ENCODE measurements at places on chromosomes 1 and 21.

DNA sequence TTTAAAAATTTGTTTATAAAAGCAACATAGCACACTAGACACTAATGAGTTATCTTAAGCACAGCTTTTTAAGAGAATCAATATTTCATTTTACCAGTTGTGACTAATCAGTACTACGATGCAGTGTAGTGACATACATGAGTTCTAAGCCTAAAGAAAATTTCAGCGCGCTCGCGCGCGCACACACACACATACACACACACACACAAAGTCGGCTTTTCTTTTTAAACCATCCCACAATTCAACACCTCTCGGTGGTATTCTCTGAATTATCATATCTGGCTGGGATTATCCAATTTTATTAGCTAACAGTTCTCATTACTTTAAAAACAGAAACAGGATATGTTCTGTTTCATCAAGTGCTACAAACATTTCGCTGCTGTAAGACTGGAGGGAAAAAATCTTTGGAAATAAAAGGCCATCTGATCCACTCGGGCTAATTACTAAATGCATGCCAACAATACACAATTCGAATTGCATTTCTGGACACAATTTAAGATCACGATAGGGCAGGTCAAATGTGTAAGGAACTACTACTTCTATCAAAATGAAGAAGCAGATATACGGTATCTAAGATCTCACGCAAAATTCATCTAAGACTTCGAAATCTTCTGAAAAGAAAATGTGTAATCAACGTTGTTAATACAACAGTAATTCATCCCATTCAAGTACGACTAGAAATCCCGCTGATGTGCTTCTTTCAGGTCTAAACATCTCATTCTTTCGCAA is 1.2 kb downstream of the TUT4 start:
- no peak for DNase-seq

DNA sequence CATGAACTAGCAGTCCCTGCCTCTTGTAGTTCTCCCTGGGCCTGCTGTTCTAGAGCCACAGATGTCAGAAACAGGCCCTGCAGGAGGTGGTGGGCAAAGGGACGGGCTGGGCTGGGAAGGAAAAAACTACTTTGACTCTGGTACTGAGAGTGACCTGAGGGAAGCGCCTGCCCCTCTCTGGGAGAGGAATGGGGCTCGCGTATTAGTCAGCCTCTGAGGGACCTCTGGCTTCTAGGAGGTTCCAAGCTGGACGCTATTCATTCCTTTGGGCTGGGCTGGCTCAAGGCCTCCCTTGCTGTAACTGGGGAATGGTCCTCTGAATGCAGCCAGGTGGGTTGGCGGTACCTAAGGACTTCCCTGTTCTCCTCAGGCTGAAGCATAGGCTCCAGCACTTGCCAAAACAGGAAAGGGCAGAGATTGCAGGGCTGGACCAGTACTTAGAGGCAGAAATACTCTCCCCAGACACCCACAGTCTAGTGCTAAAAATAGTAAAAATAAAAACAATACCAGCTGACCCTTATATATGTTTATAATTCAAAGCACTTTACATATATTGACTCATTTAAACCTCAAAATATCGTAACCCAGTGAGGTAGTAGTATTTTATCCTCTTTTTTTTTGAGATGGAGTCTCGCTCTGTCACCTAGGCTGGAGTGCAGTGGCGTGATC is 7.1 kb downstream of the POMGNT1 start:
- DNase-seq, result no peak

DNA sequence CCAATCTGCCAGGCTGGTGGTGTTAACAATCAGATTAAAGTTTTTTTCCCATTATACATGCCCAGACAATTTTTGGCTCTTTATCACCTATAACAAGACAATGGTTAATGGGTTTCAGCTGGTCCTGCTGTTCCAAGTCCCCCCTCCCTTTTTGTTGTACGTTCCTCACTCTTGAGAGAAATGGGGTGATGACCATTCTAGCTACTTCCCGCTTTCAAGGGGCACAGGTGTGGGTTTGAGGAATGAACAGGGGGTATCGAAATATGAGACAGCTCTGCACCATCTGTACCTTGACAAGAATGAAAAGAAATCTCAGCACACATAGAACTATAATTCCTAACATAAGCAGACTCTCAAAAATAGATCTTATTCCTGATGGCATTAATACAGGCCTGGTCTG is 326.8 kb downstream of the PTPRU start:
- no peak for DNase-seq

DNA sequence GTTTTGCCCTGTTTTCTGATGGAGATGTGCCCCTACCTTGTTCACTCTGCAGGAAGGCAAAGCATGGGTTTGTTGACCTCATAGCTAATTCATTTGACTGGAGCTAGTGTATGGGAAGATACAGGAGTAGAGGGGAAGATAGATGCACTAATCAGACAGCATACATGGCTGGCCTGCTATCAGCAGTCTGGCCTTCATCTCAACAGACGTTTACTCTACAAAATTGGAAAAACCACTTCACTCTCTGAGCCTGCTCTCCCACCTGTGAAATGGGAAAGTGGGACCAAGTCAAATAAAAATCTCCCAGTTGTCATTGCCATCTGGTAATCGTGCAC is 235.2 kb upstream of the RAB4A start:
- DNase-seq, result no peak

DNA sequence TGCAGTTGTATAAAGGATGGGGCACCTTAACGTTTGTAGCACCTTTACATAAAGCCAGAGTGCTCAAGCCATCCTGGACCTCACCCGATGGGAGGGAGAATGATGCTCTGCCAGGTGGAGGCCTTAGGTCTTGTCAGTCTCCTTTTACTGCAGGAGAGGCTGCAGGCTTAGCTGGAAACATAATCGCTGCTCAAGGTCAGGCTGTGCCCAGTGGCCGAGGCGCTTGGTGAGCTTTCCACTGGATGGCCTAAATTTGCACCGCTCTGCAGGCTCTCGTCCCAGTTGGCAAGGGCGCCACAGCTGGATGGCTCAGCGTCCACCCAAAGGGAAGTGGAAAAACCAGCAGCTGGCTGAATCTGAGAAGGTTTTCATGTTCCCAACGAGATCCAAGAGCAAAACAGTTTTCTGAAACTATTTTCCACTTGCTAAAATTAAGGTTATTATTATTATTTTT is 438.9 kb downstream of the CAMTA1 start:
- no peak for DNase-seq

DNA sequence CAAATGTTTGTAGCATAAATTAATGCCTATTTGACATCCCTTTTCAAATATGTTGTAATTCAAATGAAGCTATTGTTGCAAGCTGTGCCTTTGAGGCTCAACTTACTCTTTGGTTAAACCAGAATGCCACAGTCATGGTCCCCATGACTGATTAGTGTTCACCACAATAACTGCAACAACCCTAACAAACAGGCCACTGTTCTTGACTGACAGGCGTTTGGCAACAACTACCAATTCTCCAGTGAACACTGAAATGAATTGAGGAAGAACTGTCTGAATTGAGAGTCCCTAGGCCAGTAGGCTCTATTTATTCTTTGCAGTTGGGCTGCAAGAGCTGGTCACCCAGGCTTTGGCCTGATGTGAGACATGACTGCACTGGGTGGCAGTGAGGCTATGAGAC is 6.6 kb upstream of the TMEM167B start:
- no peak for DNase-seq

GRCh38 chr1:94661431-94661932 is 119.9 kb upstream of the F3 start:
- DNase-seq, result no peak

DNA sequence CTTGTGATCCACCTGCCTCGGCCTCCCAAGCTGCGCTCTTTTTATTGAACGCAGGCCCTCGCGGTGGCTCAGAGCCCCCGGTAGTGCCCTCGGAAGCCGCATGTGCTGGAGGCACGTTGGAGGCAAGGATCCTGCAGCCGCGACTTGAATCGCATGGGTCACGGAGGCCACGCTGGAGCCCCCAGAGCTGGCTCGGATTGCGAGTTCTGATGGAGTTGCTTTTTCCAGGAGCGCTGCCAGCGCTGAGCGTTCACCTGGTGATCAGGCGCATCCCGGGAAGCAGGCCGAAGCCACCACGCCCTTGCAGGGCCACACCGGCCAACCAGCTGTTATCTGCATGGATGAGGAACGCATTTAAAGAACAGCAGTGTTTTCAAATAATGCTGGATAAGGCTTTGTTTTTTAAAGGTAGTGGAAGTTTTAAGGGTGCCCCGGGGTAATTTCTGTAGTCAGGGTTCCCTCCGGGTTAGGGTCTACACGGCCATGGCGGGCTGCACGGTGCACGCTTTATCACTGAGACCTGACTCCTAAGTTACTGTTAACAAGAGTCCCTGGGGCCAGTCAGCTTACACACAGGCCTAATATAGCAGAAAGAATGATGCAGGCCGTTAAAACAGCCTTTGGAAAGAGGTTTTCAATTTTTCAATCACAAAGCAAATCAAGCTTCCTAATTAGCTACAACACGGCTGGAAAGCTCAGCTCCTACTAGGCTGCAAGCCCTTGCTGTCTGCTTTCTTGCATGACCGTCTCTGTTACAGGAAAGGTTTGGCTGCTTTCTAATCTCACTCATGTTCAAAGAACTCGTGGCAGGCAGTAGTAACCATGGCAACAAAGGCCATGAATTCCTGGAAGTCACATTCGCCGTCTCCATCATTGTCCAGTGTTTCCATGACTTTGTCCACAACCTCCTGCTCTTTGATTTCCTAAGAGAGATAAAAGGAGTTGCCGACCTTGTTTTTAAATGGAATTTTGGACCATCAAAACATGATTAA is 6.0 kb downstream of the S100B start:
- DNase-seq, result no peak

DNA sequence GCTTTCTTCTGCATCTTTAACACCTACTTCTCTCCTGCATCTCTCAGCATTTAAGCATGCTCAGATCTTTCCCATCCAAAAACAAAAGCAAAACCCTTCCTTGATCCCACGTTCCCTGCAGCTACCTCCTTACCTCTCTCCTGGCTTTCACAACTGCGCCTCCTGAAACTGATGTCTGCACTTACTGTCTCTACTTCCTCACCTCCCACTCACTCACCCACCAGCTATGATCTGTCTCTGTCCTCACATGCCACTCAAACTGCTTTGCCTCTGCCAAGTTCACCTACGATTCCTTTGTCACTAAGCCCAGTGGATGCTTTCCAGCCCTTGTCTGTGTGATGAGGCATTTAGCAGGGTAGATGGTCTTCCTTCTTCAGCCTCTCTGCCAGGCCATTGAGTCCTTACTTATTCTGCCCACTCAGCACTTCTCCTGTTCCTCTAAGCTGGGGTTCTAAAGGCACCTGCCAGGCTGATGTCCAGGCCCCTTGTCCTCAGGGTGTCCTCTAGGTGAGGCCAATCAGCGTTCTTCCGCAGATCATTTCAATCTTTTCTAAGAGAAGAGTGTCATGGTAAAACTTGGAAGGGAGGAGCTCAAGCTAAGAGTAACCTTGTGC is 10.0 kb upstream of the GJB3 start:
- DNase-seq, result no peak

DNA sequence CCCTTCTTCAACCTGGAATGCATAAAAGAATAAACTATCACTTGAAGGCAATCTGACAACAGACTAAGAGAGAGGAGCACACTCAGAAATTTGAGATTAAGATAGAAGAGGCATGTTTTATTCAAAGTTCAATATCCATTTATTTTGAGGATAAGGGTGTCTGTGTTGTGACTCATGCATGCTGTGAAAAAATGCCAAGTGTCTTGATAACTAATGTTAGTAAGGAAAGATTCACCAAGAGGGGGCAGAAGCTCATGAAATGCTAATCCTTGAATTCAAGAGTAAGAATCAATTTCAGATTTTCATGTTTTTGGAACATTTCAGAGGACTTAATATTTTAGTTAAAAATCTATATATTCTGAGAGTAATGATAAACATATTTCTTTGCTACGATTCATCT is 94.0 kb downstream of the IFI44 start:
- no peak for DNase-seq

GRCh38 chr21:15219894-15220293 is 155.1 kb upstream of the NRIP1 start:
- no peak for DNase-seq

DNA sequence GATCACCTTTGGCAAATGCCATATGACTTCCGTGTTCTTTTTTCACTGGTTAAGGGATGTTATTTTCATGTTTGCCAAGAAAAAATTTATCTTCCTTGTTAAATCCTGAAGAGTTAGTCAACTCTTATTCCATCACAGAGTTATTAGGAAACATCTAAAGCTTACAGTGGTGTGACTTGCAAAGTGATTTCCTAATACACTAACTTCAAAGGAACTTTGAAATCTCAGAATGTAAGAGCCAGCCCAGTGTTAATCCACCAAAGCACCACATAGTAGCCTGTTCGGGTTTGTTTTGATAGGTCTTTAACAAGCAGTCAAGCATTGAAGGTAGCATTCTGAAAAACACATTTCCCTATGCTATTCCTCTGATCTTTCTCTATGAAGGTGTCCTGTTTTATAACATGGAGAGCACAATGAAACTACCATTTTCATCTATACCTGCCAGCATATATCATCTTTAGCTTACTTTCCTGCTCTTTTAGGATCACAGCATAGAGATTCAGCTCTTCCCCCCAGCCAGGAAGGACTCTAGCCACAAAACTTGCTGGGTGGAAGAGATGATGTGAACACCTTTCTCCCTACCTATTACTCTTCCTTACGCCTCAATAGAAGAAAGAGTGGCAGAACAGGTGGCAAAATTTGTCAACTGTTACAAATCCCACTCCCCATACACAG is 82.4 kb upstream of the MAGI3 start:
- no peak for DNase-seq

DNA sequence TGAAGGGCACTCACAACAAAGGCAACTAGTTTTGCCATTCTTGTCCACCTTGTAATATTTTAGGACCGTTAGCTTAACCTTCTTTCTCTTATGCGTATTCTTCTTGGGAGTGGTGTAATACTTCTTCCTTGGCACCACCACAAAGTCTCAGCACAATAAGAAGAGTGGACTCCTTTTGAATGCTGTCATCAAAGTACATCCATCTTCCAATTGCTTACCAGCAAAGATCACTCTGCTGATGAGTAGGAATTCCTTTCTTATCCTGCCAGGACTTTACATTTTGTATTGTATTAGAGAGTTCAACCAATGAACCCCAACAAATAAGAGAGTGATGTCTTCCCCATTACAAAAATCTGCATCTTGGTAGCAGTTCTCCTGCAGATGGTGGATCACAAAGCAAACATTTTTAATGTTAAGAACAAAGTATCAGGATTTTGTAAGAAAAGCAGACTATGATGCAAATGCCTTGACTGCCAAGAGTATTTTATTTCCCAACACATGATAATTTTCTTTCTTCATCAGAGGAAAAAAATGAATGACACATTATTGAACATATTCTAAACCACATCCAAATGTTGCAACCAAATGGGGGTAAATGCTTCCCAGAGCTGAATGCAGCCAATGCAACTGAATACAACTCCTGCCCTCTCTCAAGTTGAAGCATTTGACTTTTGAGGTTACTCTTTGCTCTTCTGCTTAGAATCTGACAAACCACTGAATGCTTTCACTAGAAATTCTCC is 5.1 kb upstream of the ARNT start:
- DNase-seq, result no peak

- no peak for DNase-seq
Measured at GRCh38 chr21:39713905-39714304, 31.1 kb upstream of the IGSF5 start.

GRCh38 chr1:29134695-29135028 is 11.0 kb upstream of the TMEM200B start:
- DNase-seq, result no peak

DNA sequence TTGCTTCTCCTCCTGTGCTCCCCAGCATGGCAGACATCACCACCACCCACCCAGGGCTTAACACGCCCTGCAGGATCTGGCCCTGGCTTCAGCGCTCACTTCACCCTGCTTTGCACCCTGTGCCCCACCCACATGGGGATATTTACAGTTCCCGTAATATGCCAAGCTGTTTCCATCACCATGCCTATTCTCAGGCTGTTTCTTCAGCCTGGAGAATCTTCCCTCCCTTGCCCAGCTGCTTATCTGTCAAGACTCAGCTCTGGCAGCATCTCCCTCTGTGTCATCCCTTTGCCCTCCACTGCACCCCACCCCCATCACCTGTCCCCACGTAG is 3.6 kb upstream of the AHCYL1 start:
- DNase-seq, result no peak
